ENCODE measurements at places on chromosomes 5 and 9. TPM values are rescaled to one million over a fixed set of nuclear protein-coding genes. Genes with fewer than 3 reads are reported as not detected.

SPEF2 gene
- 8.2 TPM for polyA plus RNA-seq

EDIL3 gene
- 16.5 TPM for polyA plus RNA-seq

ARSI gene
- polyA plus RNA-seq, result 6.3 TPM

LURAP1L gene
- polyA plus RNA-seq, result 9.9 TPM

PAX5 gene
- polyA plus RNA-seq, result 0.04 TPM

PCDHB10 gene
- 3.7 TPM for polyA plus RNA-seq

TCF7 gene
- 2.0 TPM for polyA plus RNA-seq

LRRTM2 gene
- polyA plus RNA-seq, result 0.21 TPM
